T-helper 2 cell treated with Interferon-gamma antibody and Interleukin-4, amounts not matched to agents 5 μg/mL and 100 μg/mL, for 36 hours (primary cell): ENCODE measurements at places on chromosomes 12 and 14.

DNA sequence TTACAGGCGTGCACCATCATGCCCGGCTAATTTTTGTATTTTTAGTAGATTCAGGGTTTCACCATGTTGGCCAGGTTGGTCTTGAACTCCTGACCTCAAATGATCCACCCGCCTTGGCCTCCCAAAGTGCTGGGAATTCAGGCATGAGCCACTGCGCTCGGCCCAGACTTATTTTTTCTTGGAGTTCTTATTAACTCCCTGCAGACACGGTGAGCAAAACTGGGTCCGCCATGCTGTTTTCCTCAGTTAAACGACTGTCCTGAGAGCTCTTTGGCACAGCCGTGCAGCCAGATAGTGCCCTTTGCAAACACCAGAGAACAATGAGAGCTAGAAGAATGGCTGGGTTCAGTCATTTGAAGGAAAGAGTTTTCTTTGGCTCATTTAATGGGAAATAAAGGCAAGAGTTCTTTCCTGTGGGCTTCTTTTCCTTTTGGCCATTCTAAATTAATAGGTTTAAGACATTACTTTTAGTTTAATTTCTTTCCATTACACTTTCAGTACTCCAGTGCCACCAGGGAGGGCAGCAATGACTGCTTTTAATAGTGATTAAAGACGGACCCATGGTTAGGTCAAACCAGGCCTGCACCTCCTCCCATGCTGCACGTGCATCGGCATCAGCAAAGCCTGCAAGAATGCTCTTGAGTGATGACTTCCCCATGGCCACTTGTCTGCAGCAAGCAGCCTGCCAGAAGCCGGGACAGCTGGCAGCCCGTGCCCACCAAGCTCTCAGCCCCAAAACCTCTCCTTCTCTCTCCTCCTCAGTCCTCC lies 60.7 kb downstream of the VCPKMT start:
- H3K27me3 ChIP-seq = no peaks in the 10 kb centered on the region
- peaks cover 34% of the 10 kb centered on the region for H3K4me1 ChIP-seq
- no peak overlapping the region for H3K4me3 ChIP-seq
- no peak for DNase-seq
- no peak overlapping the region for H3K27ac ChIP-seq

GRCh38 chr12:111038077-111038476 lies 117.7 kb upstream of the MYL2 start:
- DNase-seq = no peak
- H3K4me3 ChIP-seq = no peak overlapping the region
- H3K27me3 ChIP-seq = peaks cover 51% of the 10 kb centered on the region

- no peak overlapping the region for H3K4me3 ChIP-seq
- no peaks in the 10 kb centered on the region for H3K36me3 ChIP-seq
- H3K27me3 ChIP-seq = no peaks in the 10 kb centered on the region
- no peak overlapping the region for H3K27ac ChIP-seq
Observed at GRCh38 chr12:18919871-18920511, 182.1 kb downstream of the CAPZA3 start.

DNA sequence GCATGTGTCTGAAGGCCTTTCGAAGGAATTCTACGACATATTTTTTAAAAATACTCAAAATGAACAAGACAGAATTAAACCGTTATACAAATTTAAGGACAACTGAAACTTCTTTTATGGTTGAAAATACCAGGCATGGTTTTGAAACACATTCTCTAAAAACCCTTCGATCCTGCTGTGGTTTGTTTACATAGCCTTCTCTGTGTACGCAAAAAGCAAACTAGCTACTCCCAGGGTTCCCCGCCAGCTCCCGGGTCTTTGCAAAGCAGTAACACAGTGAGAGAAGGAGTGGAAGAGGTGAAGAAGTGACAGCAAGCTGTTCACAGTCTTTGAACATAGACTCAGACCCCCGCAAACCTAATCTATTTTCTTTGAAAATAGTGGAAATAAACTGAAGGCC lies 2.2 kb upstream of the TC2N start:
- peaks cover 70% of the 10 kb centered on the region for H3K4me1 ChIP-seq
- H3K27ac ChIP-seq = peak overlapping the region; percentile 93
- H3K4me3 ChIP-seq = peak overlapping the region; percentile 100
- peaks cover 21% of the 10 kb centered on the region for H3K36me3 ChIP-seq

- H3K36me3 ChIP-seq = no peaks in the 10 kb centered on the region
- no peak overlapping the region for H3K4me3 ChIP-seq
- H3K27me3 ChIP-seq = no peaks in the 10 kb centered on the region
Observed at GRCh38 chr14:92460541-92460915, 53.1 kb upstream of the RIN3 start.

DNA sequence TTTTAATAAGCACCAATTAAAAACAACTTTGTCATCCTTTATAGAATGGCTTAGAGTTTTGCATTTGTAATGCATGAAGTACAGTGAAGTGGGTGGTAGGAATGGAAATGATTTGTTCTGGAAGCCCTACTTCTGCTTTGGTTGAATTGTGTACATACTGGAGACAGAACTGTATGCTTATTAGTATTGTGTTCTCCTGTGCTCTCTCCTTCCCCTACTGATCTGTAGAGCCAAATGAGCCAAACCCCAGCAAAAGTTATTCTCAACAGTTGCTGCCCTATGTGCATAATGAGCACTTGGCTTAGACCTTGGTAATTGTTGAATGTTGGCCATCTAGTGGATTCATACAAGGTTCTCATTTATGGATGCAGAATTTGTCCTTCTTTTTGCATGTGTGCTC lies 916.1 kb downstream of the GALC start:
- H3K27me3 ChIP-seq = no peaks in the 10 kb centered on the region
- no peaks in the 10 kb centered on the region for H3K4me1 ChIP-seq
- DNase-seq = no peak
- H3K36me3 ChIP-seq = no peaks in the 10 kb centered on the region

- H3K4me3 ChIP-seq = no peak overlapping the region
- no peak overlapping the region for H3K27ac ChIP-seq
- no peak for DNase-seq
- H3K4me1 ChIP-seq = no peaks in the 10 kb centered on the region
Observed at GRCh38 chr12:28872654-28873268, 276.3 kb upstream of the FAR2 start.

DNA sequence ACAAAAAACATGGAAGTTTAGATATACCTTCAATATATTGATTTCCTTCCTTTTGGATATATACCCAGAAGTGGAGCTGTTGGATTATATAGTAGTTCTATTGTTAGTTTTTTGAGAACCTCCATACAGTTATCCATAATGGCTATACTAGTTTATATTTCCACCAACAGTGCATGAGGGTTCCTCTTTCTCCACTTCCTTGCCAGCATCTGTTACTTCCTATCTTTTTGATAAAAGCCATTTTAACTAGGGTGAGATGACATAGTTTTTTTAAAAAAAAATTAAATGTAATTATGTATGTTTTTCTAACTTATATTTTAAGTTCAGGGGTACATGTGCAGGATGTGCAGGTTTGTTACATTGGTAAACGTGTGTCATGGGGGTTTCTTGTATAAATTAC lies 10.0 kb upstream of the SLC38A4 start:
- H3K36me3 ChIP-seq = no peaks in the 10 kb centered on the region
- no peak for DNase-seq
- peaks cover 7% of the 10 kb centered on the region for H3K4me1 ChIP-seq
- H3K27ac ChIP-seq = no peak overlapping the region
- peaks cover 54% of the 10 kb centered on the region for H3K27me3 ChIP-seq
- H3K4me3 ChIP-seq = no peak overlapping the region

DNA sequence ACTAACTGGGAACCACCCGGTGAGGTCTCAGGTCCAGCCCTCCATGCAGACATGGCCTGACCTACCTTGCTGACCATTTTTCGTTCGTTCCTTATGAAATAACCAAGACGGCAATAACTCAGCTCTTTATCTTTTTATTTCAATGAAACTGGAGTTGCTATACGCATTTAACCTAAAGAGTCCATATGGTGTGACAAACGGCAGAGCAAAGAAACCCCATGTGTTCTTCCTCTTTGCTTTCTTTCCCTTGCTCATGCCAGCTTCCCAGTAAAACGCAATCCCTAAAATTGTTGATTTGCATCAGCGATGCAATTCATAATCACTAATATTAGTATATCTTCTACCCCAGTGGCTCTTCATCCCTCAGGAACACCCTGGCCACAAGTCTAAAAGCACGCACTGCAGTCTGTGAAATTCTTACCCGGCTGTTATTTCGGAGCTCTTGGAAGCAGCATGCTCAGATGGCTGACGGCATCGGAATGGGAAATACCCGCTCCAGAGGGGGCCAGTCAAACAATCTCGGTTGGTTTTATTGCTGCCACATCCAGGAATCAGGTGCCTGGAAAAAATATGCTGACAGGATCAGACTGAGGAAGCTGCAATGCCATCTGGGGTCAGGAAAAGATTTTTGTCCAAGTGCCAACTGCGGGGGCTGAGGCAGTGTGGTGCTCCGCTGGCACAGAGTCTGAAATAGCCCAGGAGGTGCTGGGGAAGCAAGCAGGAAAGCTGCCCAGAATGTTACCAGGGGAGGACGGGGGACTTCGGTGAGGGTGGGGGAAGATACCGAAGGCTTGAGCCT lies 28.2 kb upstream of the KCNA1 start:
- no peak overlapping the region for H3K4me3 ChIP-seq
- DNase-seq = no peak
- no peak overlapping the region for H3K27ac ChIP-seq
- peaks cover 21% of the 10 kb centered on the region for H3K27me3 ChIP-seq

DNA sequence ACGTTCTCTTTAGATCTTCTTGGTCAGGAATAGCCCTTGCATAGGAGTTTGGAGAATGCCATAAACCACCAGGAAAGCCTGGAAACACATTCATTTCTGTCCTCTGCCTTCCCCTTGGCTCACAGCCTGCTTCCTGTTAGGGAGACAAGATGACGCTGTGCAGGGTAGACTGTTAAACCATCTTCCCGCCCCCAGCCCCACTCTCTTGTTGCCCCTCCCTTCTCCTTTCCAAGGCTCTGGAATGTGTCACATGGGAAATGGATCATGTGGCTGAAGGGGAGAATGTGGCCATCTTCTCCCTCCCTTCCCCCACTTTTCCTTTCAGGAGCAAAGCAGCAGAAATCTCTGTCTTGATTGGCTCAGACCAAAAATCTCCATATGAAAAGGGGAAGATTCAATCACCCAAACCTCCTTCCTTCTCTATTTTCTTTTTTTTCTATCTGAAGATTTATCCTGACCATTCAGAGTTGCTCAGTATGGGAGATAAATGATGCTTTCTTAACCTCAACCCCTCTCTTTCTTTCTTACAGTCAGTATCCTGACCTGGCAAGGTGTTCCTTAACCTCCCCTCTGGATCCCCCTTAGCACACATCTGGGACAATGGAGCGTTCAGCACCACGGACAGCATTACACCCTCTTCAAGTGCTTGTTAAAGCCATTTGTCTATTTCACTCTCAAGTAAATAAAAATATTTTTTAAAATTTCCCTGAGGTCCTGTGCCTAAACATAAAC lies 11.4 kb downstream of the GPR19 start:
- no peaks in the 10 kb centered on the region for H3K27me3 ChIP-seq
- H3K4me3 ChIP-seq = no peak overlapping the region
- DNase-seq = no peak
- H3K27ac ChIP-seq = no peak overlapping the region

- H3K4me1 ChIP-seq = peaks cover 3% of the 10 kb centered on the region
- DNase-seq = no peak
- H3K27me3 ChIP-seq = no peaks in the 10 kb centered on the region
- no peak overlapping the region for H3K27ac ChIP-seq
Observed at GRCh38 chr12:124185971-124186686, 108.8 kb upstream of the RFLNA start.

- no peak overlapping the region for H3K27ac ChIP-seq
- H3K36me3 ChIP-seq = no peaks in the 10 kb centered on the region
- H3K4me3 ChIP-seq = no peak overlapping the region
- no peak for DNase-seq
- H3K4me1 ChIP-seq = no peaks in the 10 kb centered on the region
- H3K27me3 ChIP-seq = no peaks in the 10 kb centered on the region
Observed at GRCh38 chr12:72330301-72330700, 58.1 kb downstream of the TRHDE start.

- no peaks in the 10 kb centered on the region for H3K27me3 ChIP-seq
- peak overlapping the region; percentile 38 for H3K27ac ChIP-seq
- H3K4me1 ChIP-seq = peaks cover 50% of the 10 kb centered on the region
- H3K36me3 ChIP-seq = peaks cover 67% of the 10 kb centered on the region
Observed at GRCh38 chr14:69710378-69710777, 56.6 kb upstream of the SRSF5 start.

DNA sequence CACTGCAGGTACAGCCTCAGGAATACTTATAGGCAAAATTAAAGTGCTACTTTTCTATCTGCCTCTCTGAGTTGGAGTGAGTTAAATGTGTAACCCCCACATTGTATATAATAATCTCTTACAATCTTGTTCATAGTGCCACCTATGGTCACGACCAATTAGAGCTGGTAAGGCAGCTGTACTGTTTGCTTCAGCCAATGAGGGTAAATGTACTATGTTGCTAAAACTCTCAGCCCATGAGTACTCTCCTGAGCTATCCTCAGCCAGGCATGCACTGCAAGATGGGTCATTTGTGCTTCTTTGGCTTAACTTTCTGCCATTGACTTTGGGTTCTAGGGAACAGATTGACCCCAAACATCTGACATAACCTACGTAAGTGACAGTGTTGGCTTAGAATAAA lies 15.0 kb upstream of the MDM2 start:
- H3K4me1 ChIP-seq = no peaks in the 10 kb centered on the region
- DNase-seq = no peak
- no peaks in the 10 kb centered on the region for H3K27me3 ChIP-seq
- no peak overlapping the region for H3K4me3 ChIP-seq

DNA sequence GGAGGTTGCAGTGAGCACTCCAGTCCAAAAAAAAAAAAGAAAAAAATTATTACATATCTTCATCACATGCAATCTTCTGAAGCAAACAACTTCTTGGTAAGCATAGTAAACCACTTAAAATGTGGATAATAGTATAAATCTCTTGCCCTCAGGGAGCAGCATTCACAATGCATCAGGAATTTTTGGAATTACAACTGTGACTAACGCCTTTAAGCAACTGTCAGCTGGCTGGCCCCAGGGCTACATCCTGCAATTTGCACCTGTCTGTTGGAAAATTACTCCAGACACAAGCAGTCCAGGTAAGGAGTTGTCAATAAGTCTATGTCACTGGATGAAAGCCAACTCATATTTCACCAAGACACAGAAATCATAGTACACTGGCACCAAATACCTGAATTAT lies 5.5 kb upstream of the SLC7A7 start:
- peaks cover 34% of the 10 kb centered on the region for H3K4me1 ChIP-seq
- no peak overlapping the region for H3K4me3 ChIP-seq
- H3K27me3 ChIP-seq = peaks cover 11% of the 10 kb centered on the region
- DNase-seq = no peak
- H3K36me3 ChIP-seq = no peaks in the 10 kb centered on the region

GRCh38 chr14:87018294-87018693 lies 974.7 kb downstream of the GALC start:
- H3K27me3 ChIP-seq = no peaks in the 10 kb centered on the region
- no peaks in the 10 kb centered on the region for H3K4me1 ChIP-seq
- H3K36me3 ChIP-seq = no peaks in the 10 kb centered on the region
